Stimulated activated CD4-positive, alpha-beta T cell treated with anti-CD3 and anti-CD28 coated beads, TNF-alpha, amount 100 ng/mL, for 4 hours (primary cell): ENCODE measurements at places on chromosomes 4 and X.

DNA sequence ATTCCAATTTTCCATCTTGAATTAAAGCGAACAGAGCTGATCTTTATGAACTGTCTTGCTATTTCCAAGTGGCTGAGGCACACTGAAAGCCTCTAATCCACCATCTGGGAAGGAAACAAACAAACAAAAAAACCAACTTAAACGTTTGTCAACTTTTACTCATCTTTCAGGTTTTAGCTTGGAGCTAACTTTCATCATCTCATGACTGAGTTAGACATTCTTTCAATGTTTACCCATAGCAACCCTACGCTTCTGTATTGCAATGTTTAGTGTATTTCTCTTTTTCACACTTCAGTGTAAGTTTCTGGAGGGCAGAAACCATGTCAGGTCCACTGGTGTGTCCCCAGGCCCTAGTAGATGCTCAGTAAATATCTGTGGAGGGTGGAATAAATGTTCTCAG, 343.8 kb downstream of the GBA3 start:
- no peak for DNase-seq

- peak; percentile 46 for DNase-seq
Observed at GRCh38 chr4:7719354-7720174, 220.1 kb downstream of the AFAP1 start.

- no peak for DNase-seq
Observed at GRCh38 chr4:2689825-2690700, 66.1 kb downstream of the TNIP2 start.

DNA sequence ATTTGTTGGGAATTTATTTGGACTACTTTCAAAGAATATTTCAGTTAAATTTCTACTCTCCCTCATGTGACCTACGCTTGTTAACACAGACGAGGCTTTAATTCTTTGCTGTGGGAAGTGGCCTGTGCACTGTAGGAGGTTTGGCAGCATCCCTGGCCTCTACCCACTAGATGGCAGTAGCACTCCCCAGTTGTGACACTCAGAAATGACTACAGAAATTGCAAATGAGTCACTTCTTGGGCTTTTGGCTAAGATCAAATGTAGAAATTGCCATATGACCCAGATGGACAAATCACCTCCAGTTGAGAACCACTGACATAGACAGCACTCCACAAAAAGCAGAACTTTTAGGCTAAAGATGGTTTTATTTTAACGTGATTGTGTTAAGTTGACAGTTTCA, 22.1 kb downstream of the PIR start:
- no peak for DNase-seq

DNA sequence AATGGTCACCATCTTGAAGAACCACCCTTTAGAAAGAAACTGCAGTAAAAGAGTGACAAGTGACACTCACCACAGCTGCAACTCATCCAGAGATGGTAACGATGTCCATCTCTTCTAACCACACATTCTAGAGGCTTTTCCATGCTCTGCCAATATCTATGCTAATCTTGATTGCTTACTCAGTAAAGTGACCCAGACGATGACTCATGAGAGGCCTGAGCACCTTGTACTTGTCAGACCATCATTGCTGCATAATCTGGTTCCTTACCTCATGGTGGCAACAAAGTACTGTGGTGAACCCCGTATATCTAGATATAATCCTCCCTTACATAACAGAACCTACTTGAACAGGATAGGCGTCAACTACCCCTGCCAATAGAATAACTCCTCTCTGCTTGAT, 75.6 kb downstream of the CCNG2 start:
- no peak for DNase-seq

DNA sequence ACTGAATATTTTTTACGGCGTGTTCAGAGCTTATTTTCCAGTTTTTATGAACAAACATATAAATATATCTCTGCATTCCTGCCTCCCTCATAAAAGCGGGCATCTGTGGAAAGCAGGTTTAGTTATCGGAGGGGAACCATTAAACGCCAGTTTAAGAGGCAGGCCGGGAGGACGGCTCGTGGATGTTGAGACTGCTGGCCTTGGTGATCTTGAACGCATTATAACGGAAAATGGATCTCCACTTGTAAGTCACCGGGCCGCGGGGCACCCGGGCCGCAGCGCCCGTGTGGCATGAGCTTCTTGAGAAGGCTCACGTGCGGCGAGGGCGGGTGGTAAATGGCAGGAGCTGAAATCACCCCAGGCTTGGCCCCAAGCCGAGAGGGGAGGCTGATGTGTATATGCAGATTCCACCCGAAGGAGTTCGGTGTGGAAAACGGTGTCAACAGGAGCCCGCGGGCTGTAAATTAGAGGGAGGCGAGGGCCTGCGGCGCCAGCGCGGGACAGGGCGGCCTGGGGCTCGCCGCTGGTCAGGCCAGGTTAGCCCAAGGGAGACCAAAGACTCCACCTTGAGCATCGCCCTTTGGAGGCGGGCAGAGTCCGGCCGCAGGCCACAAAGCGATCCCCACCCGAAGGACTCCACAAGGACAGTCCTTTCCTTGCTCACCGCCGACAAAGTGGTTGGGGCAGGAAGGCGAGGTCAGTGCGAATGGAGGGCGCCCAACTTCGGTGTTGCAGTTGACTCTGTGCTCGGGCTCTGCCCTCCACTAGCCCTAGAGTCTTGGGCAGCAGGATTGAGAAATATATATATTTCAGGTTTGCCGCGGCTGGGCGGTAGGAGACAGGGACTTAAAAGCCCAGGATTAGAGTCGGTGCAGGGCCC, 1.3 kb upstream of the HAND2 start:
- no peak for DNase-seq

DNA sequence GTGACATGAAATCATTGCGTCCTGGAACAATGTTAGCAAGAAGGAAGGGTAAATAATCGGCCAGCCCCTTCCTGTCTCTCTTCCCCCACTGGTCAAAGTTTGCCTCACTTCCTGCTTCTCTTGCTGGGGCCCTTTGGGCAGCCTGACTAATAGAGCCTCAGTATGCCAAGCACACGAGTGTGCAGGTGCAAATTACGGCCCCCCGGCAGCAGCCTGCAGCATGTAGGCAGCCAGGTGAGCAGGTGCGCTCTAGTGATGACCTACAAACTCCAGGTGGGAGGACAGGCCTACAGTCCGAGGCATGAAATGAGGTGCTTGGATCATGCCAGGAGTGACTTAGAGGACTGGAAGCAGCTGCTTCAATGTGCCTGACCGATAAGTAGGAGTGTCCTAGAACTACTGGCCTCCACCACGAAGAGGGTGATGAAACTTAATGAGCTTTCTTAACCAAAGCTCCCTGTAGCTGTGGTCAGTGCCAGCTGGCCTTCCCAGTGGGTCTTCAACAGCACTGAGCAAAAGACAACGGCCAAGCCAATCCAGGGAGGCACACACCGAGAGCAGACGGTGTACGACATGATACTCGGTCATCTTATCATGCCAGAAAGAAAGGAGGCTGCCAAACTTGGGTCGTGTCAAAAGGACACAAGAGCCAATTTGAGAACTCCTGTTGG, 26.1 kb upstream of the FAT1 start:
- no peak for DNase-seq

GRCh38 chr4:1405636-1406393, 427 bp downstream of the NKX1-1 start:
- no peak for DNase-seq

DNA sequence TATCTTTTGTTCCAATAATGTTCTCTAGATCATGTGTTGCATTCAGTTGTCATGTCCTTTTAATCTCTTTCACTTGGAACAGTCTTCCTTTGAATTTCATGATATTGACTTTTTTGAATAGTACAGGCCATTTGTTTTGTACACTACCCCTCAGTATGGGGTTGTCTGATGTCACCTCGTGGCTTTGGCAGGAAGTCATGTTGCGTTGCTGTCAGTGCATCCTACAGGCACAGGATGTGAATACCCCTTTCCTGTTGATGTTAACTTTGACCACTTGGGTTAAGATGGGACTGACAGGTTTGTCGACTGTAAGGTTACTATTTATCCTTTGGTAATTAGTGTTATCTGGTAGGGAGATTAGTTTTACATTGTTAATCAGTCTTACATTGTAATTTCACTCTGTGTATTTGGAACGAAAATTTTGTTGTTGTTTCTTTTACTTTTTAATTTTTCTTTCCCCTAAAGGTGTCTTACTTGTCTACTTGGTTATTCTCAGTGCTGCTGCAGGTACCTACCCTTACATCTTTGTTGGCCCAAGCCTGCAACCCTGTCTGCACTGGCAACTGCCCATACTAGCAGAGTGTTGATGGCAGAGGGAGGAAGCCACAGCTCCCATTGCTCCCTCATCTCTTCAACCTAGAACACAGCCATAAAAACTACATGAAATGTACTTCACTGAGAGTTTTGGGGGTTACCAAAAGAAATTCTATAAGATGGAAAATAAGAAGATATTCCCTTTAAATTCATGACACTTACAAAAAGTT, 14.7 kb upstream of the ATP8A1 start:
- DNase-seq, result no peak

GRCh38 chrX:73758250-73758649, 195.3 kb downstream of the CHIC1 start:
- no peak for DNase-seq

GRCh38 chr4:54228056-54228527, 1.0 kb upstream of the PDGFRA start:
- no peak for DNase-seq

GRCh38 chr4:103498161-103499070, 221.4 kb downstream of the TACR3 start:
- no peak for DNase-seq

DNA sequence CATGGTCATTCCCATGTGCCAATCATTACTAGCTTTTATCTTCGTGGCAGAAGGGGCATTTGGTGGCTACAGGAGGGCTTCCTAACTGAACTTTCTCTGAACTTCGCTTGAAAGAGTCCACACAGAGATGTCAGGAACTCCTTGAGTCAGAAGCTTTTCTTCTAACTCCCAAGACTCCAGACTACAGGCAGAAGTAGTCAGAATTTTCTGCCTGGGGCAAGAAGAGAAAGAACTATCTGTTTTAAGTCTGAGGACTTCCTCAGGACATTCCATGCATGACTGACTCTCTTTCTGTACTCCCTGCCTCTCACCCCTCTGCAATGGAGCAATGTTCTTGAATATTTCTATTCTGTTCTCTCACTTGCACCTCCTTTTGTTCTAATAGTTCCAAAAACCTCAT, 170.5 kb upstream of the TBC1D9 start:
- DNase-seq, result no peak

GRCh38 chr4:163109967-163110366, 56.7 kb downstream of the NAF1 start:
- no peak for DNase-seq

- no peak for DNase-seq
Observed at GRCh38 chr4:123987408-123987807, 590.8 kb downstream of the SPRY1 start.

- no peak for DNase-seq
Observed at GRCh38 chrX:75609406-75609805, 86.6 kb upstream of the ZDHHC15 start.

DNA sequence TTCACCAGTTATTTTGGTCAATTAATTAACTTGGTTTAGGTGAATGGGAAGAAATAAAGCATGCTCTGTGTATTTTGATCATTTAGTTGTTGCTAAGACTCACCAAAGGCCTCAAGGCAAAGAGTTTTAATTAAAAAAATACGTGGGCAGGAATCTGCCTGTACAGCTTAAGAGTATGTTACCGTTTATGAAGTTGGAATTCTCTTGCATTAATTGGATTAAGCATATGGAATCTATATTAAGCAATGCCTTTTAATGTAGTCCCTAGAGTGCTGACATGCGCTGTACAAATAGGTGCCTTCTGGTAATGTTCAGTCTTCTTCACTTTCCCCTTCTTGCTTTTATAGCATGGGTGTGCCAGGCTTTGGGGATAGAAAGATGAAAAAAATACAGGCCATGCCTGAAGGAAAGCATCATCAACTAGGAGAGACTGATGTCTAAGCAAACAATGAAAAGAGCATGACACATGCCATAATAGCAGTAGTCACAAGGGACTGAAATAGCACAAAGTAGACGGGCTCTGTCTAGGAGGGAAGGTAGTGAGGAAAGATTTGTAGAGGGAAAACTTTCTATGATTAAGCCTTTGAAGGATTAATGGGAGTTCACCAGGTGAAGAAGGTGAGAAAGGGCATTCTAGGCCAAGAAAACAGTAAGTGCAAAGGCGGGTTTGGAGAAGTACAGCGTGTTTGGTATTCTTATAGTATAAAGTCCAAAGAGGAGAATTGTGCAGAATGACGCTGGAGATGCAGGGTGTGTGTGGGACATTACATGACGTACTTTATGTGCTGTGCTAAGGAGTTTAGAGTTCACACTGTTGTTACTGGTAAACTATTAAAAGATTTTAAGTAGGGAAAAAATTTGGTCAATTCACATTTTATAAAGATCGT, 226.1 kb upstream of the ANXA3 start:
- no peak for DNase-seq

DNA sequence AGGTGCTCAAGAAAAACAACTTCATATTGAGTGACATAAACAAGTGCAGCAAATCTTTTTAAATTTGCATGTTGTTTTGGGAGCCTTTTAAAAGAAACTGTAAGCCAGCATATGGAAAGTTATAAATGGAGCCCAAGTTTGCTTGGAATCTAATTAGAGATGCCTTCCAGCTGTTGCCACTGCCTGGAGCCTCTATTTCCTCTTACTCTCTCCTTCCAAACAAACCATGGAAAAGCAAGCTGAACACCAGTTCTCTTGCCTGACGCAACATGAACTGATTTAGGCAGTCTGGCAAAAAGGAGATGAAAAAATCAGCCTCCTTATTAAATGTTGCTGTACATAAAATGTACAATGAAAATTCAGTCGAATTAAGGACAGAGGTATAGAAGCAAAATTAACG, 21.5 kb downstream of the ARSJ start:
- DNase-seq, result no peak

GRCh38 chr4:75907966-75908365, 5.7 kb upstream of the PPEF2 start:
- DNase-seq, result no peak

- DNase-seq, result no peak
Observed at GRCh38 chr4:101958547-101958946, 168.0 kb downstream of the BANK1 start.

DNA sequence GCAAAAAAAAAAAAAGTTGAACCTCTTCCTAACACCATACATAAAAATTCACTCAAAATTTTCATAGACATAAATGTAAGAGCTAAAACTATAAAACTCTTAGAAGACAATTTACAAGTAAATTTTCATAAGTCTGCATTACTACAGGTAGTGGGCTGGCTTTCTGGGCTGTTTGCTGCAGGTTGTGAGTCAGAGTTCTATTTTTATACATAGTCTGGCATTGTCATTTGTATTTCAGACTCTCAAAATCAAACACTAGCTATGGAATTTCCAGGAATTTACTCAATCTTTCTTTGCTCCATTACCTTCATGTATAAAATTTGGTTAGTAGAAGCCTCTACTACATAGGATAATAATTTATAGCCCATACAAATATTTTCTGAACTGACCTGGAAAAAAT, 227.2 kb downstream of the COX18 start:
- DNase-seq, result no peak
